SK-MEL-5 (cell line): ENCODE measurements at places on chromosomes 13 and 19. TPM values are rescaled to one million over a fixed set of nuclear protein-coding genes. Genes with fewer than 3 reads are reported as not detected.

DNA sequence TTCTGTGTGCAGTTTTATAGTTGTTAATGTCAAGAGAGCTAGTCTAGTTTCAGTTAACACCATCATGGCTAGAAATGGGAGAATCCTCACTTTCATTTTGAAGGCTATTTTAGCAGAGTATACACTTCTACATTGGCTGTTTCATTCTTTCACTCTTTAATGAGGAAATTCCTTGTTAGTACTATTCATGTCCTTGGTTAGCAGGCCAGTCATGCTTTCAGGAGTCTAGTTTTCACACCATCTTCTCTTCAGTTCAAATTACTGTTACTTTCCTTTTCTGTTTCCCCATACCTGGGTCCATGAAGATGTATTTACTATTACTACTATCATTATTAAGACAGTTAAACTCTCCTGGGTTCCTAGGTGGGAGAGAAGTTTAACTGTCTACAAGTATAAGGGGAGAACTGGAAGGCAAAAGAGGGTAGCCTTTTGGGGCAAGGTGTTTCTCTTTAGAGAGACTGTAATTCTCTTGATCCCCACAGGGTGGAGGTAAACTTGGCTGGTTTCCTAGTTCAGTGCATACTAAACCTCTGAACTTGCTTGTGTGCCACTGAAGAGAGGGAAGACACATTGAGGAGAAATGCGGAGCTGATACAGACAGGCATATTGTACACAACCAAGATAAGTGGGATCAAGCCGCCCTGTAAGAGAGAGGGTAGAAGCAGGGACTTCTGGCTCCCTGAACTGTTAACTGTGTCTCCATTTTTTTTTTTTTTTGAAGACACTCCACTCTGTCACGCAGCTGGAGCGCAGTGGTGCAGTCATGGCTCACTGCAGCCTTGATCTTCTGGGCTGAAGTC lies 41.3 kb upstream of the IGFL4 start:
- peak; percentile 72 for DNase-seq

GRCh38 chr13:45682494-45683008 lies 19.6 kb upstream of the CBY2 start:
- DNase-seq: no peak

Gene ZNF420
- total RNA-seq: 8.1 and 8.2 TPM in 2 replicates

DNA sequence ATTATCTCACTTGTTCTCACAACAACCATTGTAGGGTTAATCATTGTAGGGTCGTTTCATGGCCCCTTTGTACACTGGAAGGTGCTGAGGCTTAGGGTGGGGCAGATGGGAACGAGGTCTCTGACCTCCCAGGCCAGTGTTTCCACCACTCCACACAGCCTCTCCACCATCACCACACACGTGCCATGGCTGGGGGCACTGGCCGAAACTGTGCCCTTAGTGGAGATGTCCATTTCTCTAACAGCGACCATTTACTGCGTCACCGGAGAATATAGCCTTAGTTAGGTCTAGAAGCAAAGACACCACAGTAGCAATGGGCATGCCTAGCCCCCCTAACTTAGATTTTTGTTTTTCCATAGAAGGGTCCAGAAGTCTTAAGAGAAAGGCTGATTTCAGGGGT lies 36.5 kb downstream of the COL4A1 start:
- no peak for DNase-seq

Gene TMEM161A
- total RNA-seq: 31.4 and 34.4 TPM in 2 replicates
